ENCODE measurements at places on chromosomes 7 and 10.
A peak's percentile ranks its signal among the peaks of the same experiment; 100 is the strongest.

DNA sequence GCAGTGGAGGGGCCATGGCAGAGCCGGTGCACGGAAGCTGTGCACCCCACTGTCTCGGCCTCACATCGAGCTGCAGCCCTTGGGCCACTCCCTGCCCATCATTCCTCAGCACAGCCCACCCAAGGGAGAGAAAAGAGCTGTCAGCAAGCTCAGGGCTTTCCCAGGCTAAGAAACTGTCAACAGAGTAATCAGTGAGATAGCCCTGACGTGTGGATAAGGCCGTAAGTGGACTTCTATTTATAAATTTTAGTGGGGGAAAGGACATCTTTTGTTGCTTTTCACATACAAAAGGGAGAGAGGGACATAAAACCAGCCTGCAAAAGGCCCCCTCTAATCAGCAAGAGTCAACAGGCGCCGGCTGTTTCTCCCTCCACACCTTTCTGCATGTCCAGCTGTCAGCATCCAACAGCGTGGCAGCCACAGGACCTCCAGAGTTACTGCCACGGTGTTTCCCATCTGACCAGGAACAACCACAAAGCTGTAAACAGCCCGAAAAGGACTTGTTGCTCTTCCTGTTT lies 56.8 kb upstream of the DDC start:
- no peak for DNase-seq

- DNase-seq: no peak
These were observed 180.2 kb upstream of the FZD8 start for GRCh38 chr10:35822316-35822715.

GRCh38 chr10:106401967-106402366 lies 762.5 kb downstream of the SORCS1 start:
- no peak for DNase-seq

- no peak for DNase-seq
These were observed 16.0 kb downstream of the PDGFA start for GRCh38 chr7:503575-504111.

GRCh38 chr7:91491868-91492267 lies 227.6 kb downstream of the FZD1 start:
- no peak for DNase-seq

- DNase-seq: no peak
These were observed 30.1 kb downstream of the BTBD16 start for GRCh38 chr10:122301055-122301810.

GRCh38 chr10:98236862-98237261 lies 31.1 kb downstream of the LOXL4 start:
- DNase-seq: no peak

GRCh38 chr7:122255454-122255853 lies 49.1 kb downstream of the FEZF1 start:
- no peak for DNase-seq

- no peak for DNase-seq
These were observed 47.9 kb downstream of the SEPTIN7 start for GRCh38 chr7:35848725-35849124.

GRCh38 chr7:32515890-32516550 lies 20.7 kb downstream of the AVL9 start:
- no peak for DNase-seq

DNA sequence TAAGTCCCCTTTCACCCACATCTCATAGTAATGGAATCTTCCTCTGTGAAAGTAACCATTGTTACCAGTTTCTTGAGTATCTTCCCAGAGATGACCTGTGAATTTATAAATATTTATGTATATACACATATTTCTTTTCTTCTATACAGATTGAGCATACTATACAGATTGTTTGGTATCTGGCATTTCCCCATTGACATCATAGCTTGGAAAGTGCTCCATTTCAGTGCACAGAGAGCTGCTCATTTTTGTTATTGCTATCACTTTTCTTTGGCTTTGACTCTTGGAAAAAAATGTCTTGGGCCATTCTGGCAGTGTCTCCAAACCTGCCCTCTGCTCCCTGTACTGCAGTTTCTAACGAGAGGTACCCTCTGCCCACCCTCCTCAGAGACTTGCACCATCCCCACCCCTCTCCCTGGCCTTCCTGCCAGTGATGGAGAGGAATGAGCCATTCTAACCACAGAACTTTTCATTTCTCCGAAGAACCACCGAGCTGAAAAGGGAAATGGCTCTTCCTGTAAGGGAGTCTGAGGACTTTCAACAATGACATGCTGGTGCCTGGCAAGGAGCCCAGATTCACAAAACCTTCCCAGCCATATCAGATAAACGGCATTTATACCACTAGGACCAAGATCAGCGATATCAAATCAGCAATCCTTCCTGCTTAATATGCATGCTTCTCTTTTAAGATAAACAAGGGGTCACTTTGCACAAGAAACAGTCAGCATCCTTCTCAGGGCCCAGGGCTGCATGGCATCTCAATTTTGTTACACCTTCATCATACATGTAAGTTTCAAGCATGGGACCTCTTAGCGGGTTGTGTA lies 19.7 kb upstream of the CCSER2 start:
- no peak for DNase-seq

DNA sequence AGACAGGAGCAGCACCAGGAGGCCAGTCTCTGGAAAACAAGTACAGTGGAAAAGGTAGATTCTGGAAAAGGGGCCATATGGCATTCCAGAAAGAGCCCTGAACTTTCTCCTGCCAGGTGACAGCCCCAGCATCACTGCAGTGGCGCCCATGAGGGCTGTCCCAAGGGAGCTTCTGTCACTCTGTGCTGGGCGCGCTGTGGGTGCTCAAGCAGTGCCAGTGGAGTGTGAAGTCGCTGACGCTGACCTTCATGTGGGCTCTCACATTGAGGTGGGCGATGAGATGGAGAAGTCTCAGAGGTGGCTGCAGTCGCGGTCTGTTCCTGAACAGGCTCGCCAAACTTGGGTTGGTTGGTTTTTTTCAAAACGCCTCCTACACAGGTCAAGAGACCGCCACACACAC lies 38.2 kb downstream of the FKBP6 start:
- no peak for DNase-seq

DNA sequence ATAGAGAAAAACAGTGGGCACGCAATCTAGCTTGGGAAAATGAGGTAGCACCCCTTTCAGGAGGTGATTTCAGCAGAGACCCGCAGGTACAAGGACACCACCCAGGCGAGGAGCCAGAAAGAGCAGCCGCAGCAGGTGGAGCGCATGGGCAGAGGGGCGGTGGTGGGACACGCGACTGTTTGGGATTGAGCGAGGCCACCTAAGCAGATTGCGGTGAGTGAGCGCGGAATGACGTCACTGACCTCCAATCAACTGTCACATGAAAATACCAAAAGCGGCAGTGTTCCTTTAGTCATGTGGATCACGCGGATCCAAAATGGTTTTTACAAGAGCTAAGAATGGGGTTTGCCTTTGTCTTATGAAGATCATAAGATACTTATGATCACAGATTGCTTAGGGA lies 40.2 kb upstream of the SLC26A3 start:
- DNase-seq: no peak

- no peak for DNase-seq
These were observed 613.9 kb upstream of the IGFBP3 start for GRCh38 chr7:46534664-46535588.

DNA sequence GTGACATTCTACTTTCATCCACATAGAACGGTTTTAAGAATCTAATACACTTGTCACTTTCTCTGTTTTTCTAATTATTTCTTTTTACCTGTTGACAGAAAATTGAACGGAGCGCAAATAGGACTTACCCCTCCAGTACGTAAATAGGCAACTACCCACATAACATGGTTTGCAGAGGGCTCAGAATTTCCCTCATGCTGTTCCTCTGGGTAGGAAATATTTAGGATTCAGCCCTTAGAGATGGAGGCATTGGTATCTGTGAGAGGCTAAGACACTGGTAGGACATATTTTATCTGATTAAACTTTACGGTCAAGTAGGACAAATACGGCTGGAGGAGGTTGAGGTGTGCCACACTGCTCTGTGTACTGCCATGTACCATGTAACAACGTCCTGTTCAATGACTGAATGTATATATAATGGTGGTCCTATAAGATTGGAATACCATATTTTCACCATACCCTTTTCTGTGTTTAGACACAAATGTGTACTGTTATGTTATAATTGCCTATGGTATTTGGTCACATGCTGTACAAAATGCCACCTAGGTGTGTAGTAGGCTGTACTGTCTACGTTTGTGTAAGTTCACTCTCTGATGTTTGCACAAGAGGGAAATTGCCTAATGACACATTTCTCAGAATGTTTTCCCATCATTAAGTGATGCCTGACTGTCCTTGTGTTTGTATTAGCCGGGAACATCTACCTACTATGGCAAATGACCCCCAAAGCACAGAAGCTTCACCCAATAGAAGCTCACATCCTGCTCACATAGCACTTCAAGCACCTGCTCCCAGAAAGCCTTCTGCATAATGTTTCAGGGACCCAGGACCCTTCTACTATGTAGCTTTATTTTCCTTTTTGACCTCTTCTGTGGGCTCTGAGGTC lies 429.4 kb upstream of the AKR1E2 start:
- no peak for DNase-seq

GRCh38 chr10:104333728-104334373 lies 4.4 kb downstream of the ITPRIP start:
- DNase-seq: peak; percentile 72

DNA sequence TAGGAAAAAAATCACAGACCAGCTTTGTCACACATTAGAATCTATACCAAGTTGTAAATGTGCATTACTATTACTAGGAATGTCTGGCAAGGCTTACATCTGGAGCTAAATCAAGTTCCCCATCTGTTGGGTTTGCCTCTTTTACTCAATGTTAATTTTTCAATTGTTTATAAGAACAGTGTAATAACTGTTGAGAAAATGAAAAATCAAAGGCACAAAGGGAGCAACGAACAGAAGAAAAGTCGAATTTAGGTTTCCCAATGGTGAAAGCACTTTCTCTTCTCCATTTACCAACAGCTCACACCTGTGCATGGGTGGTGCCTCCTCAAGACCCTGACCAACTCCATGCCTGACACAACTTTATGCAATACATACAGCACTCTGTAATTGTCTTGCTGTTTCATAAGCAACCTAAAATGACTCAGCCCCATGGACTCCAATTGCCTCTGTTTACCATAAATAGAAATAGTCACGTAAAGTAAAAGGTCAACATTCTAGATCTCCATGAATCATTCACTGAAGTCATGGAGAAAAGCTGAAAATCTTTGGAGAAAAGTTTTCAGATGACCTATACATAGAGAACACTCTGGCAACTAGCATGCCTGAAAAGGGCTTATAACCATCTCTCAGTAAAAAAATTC lies 95.5 kb upstream of the KCNIP2 start:
- DNase-seq: no peak

GRCh38 chr10:76168437-76168836 lies 737.0 kb downstream of the LRMDA start:
- no peak for DNase-seq

DNA sequence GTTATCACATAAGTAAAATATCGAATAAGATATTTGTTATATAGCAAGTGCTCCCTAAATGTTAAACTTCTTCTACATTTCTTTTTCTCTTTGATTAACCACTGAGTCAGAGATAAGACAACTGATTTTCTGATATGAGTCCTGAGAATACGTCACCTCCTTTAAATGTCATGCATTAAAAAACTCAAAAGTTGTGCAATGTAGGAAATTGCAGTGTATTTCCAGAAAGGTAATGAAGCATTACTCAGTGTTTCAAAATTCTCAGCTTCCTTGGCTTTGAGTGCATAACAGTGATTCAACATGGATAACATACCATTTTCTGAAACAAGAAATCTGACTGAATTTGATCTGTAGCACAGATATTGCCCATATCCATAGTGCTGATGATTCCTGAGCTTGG lies 155.8 kb downstream of the BMPER start:
- DNase-seq: no peak

DNA sequence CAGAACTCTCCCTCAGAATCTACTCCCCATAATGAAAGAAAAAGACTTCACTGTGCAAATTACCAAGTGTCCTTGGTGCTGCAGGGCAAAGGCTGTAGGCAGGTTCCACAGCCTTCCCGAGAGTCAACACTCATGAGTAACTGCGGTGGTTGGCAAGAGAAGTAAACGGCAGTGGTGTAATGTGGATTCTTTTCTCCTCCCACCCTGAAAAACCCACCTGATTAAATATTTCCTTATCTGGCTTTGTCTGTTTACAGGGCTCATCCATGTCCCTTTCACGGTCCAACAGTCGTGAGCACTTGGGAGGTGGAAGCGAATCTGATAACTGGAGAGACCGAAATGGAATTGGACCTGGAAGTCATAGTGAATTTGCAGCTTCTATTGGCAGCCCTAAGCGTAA lies 300.9 kb downstream of the BICC1 start:
- peak; percentile 84 for DNase-seq

- DNase-seq: no peak
These were observed 80.5 kb downstream of the HECW1 start for GRCh38 chr7:43192806-43193460.

DNA sequence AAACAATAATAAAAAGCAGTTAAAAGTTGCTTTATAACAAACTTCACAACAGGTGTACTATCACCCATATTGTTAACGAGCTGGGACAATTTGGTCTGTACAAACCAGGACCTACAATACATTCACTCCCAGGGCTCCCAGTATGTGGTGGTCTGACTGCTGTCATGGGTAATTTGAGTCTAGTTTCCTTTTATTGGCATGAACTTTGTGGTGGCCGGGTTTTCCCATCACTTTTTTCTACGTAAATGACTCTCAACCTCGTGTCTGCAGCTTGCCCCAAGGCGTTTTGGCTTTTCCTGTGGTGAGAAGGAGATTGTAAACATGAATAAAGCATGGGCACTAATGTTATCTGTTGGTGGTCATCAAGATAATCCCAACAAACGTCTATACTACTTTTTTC lies 118.7 kb upstream of the CDK6 start:
- no peak for DNase-seq

- no peak for DNase-seq
These were observed 21.8 kb upstream of the AKR1B1 start for GRCh38 chr7:134480730-134481129.

DNA sequence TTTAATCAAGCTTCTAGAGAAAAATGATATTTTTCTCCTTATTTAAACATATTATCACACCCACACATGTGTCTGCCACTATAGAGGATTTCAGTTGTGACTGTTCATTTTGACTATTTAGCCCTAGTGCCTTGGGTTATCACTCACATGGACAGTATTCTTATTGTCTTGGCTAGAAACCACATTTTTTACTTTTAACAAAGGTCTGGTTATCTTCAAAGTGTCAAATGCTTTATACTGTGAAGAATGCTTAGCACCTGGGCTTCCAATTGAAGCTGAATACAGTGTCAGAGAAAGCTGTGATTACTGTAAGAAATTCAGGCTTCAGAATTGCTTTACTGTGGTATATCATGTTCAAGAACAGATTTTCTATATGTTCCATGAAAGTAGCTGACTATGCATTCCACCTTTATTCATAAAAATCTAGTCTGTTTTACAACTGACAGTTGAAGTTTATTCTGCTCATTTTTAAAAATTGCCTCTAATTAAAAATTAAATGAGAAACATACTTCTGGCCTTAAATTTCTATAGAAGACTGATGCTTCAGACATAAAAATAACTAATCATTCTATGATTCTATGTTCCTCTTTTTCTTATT lies 278.6 kb downstream of the SEMA3D start:
- no peak for DNase-seq

- no peak for DNase-seq
These were observed 57.4 kb downstream of the MKLN1 start for GRCh38 chr7:131385039-131385605.

GRCh38 chr10:78476844-78477243 lies 443.2 kb downstream of the RPS24 start:
- DNase-seq: no peak
